Activated CD8-positive, alpha-beta memory T cell treated with anti-CD3 and anti-CD28 coated beads, Interleukin-2, amount 50 U/mL, for 48 hours (primary cell): ENCODE measurements at places on chromosomes 2 and 18.

DNA sequence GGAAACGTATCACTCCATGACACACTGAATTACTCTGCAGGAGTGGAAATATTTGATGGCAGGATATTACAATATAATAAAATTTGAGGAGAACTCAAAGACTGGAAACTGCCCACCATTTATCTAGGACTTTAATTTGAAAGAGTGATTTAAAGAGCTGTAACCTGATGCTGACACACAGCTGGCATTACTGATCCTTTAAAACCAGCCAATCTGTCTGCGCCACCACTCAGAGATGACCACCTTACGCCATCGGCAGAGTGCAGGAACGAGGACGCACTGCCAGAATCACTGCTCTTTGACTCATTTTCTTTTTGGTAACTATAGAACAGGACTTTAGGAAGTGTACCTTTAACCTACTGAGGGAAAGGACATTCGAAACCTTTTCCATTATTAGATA lies 114.1 kb downstream of the EPB41L3 start:
- DNase-seq, result no peak

- DNase-seq, result no peak
These were observed 270.3 kb downstream of the MREG start for GRCh38 chr2:215743066-215743465.

DNA sequence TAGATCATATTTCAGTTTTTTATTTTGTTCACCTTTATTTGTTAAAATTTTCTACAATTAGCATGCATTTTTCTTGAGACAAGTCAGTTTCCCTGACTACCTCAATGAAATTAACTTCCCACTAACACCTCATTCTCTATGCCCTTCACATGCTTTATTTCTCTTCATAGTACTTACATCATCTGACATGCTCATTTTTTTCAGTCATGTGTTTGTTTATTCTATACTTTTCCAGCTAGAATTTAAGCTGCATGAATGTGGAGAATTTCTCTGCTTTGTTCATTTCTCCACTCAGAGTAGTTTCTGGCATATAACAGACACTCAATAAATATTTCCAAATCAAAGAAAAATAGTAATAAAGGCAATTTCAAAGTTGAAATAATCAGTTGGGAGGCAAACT lies 78.9 kb upstream of the SCN7A start:
- DNase-seq, result no peak

DNA sequence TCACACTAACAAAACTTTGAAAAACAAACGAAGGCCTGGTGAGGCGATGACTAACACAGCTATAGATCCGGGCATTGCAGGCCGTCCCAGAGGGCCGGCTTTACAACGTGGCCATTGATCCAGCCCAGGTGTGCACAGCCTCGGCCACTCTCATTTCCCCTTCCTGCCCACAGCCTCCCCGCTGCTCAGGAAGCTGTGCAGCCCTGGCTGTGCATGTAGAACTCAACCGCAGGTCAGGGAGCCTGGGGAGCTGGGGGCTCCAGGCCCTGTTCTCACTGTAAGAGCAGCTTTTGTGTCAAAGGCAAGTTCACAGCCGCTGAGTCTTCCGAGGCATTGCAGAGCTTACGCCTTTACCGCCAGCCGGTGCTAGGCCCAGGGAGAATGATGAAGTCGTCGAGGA lies 87.2 kb downstream of the LONRF2 start:
- no peak for DNase-seq

GRCh38 chr2:118913803-118914645 lies 28.0 kb upstream of the MARCO start:
- no peak for DNase-seq

DNA sequence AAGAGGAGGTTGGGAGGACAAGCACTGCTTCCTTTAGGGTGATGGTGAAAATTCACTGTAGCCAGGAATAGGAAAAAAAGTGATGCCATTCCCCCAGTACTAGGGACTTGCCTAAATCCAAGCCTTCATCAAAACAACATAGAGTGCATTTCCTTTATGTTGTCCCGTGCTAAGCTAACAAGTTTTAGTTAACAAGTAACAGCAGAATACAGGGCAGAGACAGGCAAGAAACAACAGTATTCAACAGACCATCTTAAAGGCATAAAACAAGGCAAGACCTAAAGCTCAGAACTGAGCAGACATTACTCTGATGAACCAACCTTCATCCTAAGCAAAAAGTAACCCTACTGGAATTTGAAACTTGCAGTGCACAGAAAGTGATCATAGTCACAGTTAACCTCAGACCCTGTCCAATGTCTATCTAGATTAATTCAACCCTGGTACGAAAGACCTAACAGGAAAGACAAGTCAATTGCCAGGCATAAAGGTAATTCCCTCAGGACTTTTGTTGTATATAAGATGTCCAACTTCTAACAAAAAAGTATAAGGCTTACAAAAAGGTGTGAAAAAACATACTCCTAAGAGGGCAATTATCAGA lies 34.4 kb upstream of the GALNT1 start:
- no peak for DNase-seq

GRCh38 chr2:168593713-168594112 lies 137.6 kb downstream of the CERS6 start:
- DNase-seq, result no peak

DNA sequence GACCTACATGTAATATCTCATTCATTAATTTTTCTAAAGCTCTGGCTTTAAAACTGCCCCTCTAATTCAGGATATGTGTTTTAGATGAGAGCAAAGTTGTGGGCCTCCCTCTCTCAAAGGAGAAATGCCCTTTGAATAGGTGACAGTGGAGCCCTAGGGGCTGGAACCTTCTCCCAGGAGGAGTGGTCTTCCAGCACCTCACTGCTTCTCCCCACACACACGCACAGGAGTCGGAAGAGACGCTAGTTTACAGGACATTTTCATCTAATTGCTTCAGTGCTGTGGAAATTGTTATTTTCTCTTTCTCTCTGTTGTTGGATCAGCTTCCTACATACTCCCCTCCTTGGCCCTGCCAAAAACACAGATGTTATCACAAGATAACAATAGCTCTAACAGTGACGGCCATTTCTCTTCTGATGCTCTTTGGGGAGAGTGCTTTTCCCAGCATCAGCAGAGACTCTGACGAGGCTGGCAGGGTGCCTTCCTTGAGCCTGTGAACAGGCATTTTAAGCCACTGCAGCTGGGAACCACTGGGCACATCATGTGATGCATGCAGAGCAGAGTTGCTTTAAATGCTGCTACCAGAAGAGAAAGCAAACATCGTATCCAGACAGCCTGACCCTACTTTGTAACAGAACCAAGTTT lies 209.4 kb upstream of the SP5 start:
- no peak for DNase-seq

GRCh38 chr2:144686518-144687215 lies 166.7 kb upstream of the ZEB2 start:
- no peak for DNase-seq

GRCh38 chr2:95289253-95289652 lies 7.9 kb upstream of the KCNIP3 start:
- DNase-seq, result no peak

- DNase-seq, result no peak
These were observed 6.2 kb downstream of the LRPPRC start for GRCh38 chr2:43989545-43989944.

DNA sequence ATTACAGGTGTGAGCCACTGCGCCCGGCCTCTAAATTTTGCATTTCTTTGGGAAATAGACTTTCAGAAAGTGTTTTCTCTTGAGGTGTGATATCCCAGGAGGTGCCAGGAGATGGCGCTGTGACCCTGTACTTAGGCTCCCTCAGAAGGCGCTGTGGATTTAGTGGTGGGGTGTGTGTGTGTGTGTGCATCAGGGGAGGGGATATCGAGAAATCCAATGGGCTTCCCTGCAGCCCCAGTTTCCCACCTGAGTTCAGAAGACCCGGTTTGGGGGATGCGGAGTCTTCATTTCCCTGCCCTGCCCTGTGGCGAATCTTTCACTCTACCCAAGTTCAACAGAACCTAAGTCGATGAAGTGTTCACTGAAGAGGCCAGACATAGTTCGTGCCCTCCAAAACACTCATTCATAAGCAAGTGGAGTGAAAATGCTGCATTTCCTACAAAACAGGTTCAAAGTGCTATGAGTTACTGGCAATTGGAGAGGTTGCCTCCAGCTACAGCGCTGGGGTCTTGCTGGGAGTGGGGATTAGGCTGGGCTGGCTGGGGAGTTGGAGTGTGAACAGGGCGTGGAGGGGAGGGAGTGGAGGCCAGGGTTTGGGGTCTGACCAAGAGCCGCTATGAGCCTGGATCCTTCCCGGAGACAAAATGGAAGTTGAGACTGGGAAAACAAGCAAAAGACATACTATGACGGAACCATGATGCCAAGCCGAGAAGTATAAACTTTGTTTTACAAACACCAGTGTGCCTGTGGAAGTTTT lies 6.5 kb upstream of the WNT6 start:
- peak; percentile 87 for DNase-seq

- no peak for DNase-seq
These were observed 74.8 kb downstream of the WDSUB1 start for GRCh38 chr2:159211447-159212396.
